ENCODE measurements at places on chromosomes 2 and 18. TPM values are rescaled to one million over a fixed set of nuclear protein-coding genes. Genes with fewer than 3 reads are reported as not detected.

GRCh38 chr2:176002688-176003210 lies 682 bp upstream of the LNPK start:
- DNase-seq: peak; percentile 73

Gene ASPRV1
- 2.2 TPM for total RNA-seq

Gene HADHA
- total RNA-seq: 102 TPM

DNA sequence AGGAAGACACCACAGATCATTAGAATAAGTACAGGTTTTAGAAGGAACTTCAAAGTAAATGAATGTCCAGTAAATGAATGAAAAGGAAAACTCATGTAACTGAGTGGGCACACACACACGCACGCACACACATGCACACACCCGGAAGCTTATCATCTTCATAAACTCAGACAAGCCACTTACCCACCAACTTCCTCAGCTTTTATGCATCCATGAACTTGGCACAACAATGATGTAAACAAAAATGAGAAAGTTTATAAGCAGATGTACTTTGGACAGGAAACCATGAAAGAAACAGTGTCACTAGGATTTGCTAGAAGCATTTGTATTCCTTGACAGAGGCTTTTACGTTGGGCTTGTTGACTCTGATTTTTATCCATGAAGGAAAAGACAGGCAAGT lies 23.2 kb downstream of the RNF152 start:
- no peak for DNase-seq

Gene CROCC2
- total RNA-seq: 3.1 TPM

Gene LHCGR
- 2.6 TPM for total RNA-seq

Gene ERICH2
- total RNA-seq: not detected

DNA sequence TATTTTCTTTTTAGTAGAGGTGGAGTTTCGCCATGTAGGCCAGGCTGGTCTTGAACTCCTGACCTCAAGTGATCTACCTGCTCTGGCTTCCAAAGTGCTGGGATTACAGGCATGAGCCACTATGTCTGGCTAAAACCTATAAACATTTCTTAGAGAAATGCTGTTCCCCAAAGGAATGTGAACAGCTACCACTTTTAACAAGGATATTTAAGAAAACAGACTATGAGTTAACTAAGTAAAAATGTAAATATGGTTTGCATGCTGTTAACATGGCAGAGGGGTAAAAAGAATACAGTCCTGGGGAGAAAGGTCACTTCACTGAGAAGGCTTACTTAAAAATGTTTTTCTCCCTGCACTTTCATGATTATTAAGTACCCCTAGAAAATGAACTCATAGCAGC lies 57.1 kb downstream of the SLC16A14 start:
- no peak for DNase-seq

- DNase-seq: no peak
Observed at GRCh38 chr2:84996909-84997308, 25.9 kb downstream of the KCMF1 start.

Data from umbilical cord (tissue), 2 donors.